CD4-positive, alpha-beta T cell treated with Interleukin-6 for 4 hours (primary cell): ENCODE measurements at places on chromosomes 5 and 9.

DNA sequence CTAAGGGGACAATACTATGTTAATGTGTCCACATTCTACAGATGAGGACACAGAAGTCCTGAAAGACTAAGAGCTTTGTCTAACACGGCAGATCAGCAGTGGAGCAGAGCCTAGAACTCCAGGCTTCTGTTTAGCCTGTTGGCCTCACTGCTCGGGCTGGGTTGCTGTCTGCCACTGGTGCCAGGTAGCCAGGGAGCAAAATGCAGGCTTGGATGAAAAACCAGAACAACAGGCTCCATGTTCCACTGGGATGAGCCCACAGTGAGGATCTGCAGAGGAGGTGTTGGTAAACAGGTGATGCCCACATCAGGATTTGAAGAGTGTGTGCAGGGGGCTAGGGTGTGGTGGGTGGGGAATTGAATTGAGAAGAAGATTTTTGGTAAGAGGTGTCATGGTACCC is 114.0 kb upstream of the TBC1D2 start:
- DNase-seq, result no peak

GRCh38 chr9:93302586-93303257 is 118.8 kb downstream of the WNK2 start:
- DNase-seq, result peak; percentile 75

GRCh38 chr5:72441862-72442540 is 65.2 kb downstream of the ZNF366 start:
- DNase-seq, result no peak

DNA sequence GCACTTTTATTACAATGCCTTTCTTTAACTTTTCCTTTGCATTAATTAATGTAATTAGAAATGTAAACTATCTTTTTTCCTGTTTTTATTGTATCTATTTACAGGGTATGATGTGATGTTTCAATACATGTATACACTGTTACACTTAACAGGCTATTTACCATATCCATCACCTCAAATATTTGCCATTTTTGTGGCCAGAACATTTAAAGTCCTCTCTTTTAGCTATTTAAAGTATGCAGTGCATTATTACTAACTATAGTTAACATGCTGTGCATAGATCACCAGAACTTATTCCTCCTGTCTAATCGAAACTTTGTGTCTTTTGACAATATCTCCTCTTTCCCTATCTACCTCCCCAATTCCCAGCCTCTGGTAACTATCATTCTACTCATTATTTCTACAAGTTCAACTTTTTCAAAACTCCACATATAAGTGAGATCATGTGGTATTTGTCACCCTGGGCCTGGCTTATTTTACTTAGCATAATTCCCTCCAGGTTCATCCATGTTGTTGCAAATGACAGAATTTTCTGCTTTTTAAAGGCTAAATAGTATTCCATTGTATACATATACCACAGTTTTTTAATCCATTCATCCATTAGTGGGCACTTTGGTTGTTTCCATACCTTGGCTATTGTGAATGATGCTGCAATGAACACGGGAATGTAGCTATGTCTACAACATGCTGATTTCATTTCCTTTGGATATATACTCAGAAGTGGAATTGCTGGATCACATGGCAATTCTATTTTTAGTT is 32.8 kb downstream of the OR2K2 start:
- no peak for DNase-seq

GRCh38 chr9:7970681-7971330 is 171.2 kb upstream of the DMAC1 start:
- no peak for DNase-seq

DNA sequence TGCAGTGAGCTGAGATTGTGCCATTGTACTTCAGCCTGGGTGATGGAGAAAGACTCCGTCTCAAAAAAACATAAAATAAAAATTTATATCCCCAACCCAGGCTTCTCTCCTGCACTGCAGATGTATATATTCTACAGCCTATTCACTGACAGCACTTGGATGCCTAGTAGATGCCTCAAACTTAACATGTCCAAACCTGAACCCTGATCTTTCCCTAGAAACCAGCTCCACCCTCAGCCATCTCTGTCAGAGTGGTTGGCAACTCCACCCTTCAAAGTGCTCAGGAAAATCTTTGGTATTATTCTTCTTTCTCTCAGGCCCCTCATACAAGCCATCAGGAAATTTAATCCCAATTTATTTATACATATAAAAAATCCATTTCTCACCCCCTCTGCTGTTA is 36.9 kb upstream of the TXN start:
- no peak for DNase-seq

- DNase-seq, result no peak
Measured at GRCh38 chr5:61632064-61632463, 300.0 kb downstream of the ZSWIM6 start.

GRCh38 chr9:4742246-4742645 is 1.2 kb upstream of the AK3 start:
- DNase-seq, result no peak

GRCh38 chr9:105959531-105959930 is 265.2 kb downstream of the TMEM38B start:
- no peak for DNase-seq

GRCh38 chr5:131991593-131992324 is 19.7 kb downstream of the ACSL6 start:
- DNase-seq, result no peak

DNA sequence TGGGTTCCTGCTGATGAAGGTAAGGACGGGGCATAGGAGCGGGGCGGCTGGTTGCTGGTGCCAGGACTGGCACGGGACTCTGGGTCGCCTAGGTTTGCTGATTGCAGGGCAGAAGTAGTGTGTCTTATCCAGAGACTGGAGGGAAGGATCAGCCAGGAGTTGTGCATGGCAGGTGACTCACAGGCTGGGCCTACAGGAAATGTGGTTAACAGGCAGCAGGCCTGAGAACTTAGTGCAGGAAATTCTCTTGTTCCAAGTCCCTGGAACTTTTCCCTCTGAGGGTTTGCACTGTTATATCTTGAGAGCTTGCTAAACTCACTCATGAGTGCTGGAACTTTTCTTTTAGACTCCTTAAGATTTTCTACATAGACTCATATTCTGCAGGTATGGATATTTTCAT is 95.1 kb downstream of the ANXA2R start:
- DNase-seq, result no peak

DNA sequence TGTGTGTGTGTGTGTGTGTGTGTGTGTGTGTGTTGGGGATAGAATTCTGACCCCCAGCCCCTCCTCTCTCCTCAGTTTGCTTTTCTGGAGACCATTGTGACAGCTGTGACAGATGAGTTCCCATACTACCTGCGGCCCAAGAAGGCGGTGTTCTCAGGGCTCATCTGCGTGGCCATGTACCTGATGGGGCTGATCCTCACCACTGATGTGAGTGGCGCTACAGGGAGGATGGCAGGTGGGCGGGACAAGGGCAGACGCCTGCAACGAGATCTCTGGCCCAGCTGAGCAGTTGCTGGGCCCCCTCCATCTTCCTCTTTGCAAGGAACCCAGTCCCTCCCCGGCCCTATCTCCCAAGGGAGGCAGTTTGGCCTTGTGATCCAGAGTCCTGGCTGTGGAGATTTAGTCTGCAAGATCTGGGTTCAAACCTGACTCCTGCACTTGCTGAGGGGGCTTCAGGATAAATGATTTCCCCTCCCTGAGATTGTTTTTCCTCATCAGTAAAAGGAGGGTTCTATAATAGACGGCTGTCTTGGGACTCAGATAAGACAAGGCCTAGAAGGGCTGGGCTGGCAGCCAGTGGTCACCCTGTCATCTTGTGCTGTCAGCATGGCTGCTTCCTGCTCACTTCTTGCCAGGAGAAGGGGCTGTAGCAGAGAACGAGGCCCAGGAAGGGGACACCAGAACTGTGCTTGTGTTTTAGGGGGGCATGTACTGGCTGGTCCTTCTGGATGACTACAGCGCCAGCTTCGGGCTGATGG is 14.1 kb downstream of the SLC6A7 start:
- DNase-seq, result no peak

- no peak for DNase-seq
Measured at GRCh38 chr9:130254747-130255630, 10.6 kb upstream of the HMCN2 start.

DNA sequence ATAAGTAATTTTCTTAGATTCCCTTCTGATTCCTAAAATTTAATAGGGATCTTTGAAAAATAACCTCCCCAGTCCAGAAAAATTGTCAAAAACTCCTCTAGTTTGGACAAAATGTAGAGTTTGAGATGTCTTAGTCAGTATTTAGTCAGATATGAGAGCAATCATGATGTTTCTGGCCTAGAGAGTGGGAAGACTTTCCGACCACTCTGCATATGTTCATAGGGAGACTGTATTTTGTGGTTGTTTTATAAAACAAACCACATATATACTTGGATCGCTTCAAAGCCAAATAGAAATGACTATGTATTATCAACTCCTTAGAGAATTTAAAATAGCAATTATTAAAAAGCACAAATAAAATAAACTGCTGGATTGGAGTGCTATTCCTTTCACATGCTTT is 15.8 kb downstream of the ZFAND5 start:
- no peak for DNase-seq

GRCh38 chr5:54049144-54049543 is 261.2 kb downstream of the ARL15 start:
- DNase-seq, result no peak

DNA sequence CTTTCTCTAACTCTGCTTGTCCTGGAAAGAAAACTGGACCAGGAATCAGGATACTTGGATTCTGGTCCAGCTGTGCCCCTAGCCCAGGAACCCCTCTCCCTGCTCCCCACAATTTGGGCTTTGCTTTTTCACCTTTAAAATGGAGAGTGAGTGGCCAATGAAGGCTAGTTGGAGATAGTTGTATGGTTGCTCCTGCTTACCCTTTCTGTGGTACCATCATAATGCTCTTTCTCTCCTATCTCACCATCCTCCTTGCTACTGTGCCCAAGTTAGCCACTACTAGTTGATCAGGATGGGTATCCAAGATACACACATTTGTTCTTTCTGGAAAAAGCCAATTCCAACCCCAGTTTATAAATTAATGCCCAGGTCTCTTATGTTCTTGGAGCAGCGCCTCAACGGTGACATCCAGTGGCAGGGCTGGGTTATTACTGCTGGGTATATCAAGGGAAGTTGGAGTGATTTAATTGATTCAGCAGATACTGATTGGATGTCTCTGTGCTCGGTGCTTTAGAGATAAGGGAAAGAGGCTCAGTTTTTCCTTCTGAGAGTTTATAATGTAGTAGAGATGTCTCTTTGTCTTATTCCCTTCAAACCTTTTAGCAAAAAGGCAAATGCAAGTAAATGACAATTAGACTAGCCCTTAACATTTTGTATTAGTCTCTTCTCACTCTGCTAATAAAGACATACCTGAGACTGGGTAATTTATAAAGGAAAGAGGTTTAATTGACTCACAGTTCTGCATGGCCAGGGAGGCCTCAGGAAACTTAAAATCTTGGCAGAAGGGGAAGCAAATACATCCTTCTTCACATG is 38.5 kb downstream of the FAXDC2 start:
- peak; percentile 77 for DNase-seq

DNA sequence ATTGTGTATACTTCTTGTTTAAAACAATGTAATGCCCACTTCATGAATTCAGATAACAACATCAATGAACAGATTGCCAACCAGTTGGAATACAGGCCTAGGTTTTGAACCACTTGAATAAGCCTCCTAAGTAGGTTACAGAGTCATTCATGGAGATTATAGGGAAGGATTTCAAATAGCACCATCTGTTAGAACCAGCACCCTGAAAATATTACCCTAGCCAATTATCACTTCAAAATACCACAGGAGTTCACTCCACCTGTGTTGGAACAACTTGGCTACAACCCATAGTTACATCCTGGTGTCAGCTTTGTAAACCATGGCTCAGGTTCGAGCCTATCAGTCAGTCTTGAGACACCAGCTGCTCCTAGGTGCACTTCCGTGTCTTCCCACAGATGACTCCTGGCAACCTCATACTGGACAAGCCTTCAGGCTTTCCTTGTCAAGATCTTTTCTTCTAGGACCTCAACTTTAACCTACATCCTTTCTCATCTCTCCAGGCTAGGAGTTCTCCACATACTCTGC is 350.0 kb downstream of the DEPDC1B start:
- no peak for DNase-seq

DNA sequence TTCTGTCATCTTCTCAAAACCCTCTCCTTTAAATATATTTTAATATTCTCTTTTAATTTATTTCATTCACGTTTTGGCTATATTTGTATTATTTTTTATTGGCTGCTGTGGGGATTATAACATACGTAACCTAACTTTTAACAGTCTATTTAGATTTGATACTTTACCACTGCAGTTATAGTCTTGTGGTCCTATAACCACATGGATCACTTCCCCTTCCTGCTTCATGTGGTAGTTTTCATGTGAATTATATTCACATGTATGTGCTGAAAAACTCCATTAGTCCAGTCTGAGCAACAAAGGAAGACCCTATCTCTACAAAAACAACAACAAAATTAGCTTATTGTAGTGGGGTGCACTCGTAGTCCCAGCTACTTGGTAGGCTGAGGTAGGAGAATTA is 34.3 kb downstream of the CENPP start:
- DNase-seq, result no peak

- DNase-seq, result no peak
Measured at GRCh38 chr9:123343443-123344191, 12.4 kb upstream of the CRB2 start.

DNA sequence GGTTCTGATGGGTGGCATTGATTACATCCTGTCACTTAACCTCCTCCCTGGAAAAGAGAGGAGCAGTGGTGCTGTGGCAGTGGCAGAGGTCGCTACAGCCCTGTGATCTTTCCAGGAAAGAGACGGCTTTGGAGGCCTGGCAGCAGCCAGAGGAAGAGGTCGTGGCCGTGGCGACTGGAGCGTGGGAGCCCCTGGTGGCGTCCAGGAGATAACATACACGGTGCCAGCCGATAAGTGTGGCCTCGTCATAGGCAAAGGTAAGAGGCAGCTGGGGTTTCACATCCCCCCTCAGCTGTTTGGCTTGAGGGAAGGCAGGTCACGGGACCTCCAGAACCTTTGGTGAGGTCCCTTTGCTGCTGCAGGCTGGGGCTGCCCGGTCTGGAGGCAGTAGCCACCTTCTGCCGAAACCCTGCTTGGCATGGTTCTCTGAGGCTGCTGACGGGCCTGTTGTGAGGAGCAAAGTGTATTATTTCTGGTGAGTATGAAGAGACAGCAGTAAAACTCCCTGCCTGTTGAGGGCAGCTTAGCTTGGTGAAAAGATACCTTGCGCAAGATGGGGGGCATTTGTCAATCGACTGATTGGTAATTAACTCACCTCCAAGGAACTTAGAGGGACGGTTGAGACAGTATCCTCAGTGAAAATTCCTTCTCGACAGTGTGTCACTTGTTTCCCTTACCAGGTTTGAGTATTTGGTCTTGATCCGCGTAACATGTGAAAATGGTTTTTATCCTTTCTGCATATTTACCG is 38.0 kb upstream of the PRDM12 start:
- no peak for DNase-seq

- DNase-seq, result no peak
Measured at GRCh38 chr9:731474-731873, 110.0 kb upstream of the DMRT1 start.

- DNase-seq, result no peak
Measured at GRCh38 chr9:136062657-136063439, 32.2 kb downstream of the NACC2 start.

- peak; percentile 86 for DNase-seq
Measured at GRCh38 chr5:65925601-65926275, 637 bp upstream of the ERBIN start.

GRCh38 chr9:93667006-93667405 is 90.6 kb downstream of the PHF2 start:
- no peak for DNase-seq

GRCh38 chr9:134959126-134959970 is 41.6 kb upstream of the FCN1 start:
- DNase-seq, result no peak
